Suppressor macrophage treated with lipopolysaccharide for 1 hour (primary cell): ENCODE measurements at places on chromosomes 1 and 21.

DNA sequence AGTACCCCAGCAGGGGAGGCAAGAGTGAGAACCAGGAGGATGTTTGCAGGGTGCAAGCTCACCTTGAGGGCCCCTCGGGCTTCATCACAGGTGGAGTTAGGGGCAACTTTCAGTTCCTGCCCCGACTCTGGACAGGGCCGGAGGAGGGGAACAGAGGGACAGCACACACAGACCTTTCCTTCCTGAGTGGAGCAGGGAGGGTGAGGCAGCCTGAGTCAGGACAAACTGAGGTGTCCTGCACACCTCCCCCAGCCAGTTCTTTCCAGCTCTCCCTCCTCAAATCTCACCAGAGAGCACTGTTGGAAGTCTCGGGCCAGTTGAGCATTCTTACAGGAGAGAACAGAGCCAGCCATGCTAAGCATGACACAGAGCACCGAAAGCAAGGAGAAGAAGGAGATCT is 1.5 kb downstream of the ENTREP3 start:
- no peak for DNase-seq

- DNase-seq, result no peak
Measured at GRCh38 chr1:10283318-10283984, 73.1 kb downstream of the KIF1B start.

DNA sequence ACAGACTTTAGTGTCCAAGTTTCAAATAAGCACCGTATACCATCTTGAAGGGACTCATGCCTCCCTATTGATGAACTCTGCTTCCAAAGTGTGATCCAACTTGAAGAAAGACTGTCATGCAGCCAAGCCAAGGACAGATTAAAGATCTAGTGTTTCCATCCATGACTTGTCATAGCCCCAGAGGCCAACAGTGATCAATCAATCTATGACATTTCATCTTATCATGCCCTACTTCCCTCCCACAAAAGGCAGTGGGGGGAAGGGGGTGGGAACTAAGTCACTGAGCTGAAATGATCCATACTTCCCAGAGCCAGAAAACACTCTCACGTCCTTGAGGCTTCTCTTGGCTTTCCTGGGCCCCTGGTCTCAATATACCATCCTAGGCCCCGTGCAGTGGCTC is 4.0 kb downstream of the SERPINC1 start:
- no peak for DNase-seq

- DNase-seq, result no peak
Measured at GRCh38 chr1:15174615-15174983, 21.1 kb downstream of the TMEM51 start.

- DNase-seq, result no peak
Measured at GRCh38 chr1:29050166-29050565, 73.5 kb downstream of the TMEM200B start.

DNA sequence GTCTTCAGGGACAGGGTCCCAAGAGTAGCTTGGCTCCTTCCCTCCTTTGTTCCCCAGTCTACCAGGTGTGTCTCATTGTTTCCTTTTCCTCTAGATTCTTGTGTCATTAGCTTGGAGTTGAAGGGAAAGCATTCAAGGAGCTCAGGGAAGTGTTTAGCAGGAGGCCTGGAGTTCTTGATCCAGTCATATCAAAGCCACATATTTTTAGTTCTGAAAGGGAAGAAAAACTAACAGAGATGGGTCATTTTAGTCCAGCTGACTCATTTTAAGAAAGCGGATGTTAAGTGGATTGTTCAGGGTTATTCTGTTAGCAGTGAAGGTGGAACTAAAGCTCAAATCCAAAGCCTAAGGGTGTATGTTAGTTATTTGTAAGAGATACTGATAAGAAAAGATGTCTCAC is 721 bp downstream of the C1orf54 start:
- peak; percentile 31 for DNase-seq

DNA sequence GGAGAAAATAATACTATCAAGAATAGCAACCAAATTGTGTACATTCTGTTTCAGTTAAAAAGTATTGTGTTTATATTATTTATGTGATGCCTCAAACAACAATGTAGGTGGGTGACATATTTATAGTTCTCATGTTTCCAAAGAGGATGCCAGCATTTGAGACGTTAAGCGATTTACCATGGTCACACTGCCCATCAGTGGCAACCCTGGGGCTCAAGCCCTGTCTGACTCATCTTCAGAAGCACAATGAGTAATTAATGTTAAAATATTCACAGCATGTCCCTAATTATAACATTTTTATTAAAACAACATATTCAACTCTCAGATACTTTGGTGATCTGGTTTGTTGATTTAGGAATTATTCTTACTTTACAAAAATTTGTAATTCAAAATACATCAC is 409.4 kb downstream of the BRINP3 start:
- DNase-seq, result no peak

DNA sequence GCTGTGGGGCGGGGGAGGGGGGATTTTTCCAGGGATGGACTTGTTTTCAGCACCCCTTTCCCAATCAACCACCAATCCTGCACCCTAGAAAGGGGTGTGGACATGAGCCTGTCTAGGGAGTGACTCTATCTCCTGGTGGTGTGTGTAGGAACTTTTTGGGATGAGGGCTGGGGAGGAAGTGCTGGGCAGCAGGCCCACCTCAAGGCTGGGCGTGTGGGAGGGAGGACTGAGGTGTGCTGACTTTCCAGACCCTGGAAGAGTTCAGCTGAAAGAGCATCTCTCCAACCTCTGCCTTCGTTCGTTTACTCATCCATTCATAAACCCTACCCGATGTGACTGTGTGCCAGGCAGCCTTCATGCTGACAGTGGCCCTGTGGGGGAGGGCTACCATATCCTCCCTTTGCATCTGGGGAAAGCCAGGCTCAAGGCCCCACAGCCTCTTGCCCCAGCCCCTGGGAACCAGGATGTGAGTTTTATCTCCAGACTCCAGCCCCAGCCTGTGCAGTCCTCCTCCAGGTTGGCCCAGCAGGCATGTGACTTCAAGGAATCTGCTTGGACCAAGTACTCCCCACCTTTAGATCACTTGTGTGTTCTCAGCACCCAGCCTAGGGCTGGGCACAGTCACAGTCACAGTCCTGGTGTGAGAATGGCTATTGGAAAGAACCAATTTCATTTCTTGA is 6.7 kb downstream of the KNCN start:
- no peak for DNase-seq

GRCh38 chr1:101005871-101006270 is 19.7 kb downstream of the DPH5 start:
- no peak for DNase-seq

DNA sequence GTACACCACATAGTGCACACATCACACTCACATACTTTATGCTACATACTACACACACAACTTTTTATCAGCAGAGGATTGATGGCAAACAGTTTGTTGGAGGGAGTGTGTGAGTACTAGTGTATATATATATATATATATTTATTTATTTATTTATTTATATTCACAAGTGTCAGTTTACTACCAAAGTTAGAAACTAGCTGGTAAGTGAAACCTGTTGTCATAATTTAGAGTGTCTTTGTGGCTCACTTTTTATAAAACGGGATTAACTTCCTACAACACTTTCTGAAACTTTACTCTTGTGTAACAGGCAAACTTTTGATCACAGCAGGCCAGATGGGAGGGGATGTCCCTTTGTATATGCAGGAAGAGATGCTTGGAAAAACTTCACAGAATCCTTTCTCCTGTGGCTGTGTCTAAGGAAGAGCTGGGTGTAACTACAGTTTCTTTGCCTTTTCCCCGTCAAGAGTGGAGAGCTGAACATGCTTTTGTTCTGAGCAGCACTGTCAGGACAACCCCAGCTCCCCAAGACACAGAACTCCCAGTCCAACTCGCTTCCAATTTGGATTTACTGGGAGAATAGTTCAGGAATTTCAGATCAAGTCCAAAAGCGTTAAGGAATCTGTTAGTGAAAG is 1.9 kb upstream of the SAMD13 start:
- DNase-seq, result peak; percentile 50

GRCh38 chr1:172824209-172824608 is 165.3 kb downstream of the FASLG start:
- DNase-seq, result peak; percentile 58

DNA sequence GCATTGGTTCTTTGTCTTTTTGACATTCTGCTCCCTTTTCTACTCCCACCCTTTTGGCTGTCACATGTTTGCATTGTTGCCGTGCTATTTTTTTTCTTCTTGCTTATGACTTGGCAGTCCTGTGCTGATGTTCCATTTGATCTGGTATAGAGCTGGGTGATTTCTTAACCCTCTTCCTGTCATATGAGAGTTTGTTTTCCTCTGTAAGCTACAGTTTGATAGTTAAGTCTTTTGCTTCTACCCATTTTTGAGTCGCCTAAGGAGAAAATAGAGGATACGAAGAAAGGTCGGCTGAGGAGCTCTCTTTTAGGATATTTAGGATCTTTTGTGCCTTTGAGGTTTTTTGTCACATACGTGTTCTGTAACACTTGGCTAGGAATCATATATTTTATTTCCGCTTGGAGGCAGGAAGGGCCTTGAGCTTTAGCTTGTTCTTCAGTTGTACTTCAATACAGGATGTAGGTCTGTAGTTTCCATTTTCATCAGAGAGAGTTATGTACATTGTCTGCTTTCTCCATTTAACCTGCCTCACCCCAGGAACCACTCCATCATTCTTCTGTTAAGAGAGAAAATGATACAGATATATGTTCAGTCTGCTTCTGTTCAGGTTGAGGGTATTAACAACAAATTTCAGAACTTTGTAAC is 150.7 kb downstream of the BACH1 start:
- no peak for DNase-seq

GRCh38 chr1:237759377-237759776 is 131.3 kb downstream of the ZP4 start:
- DNase-seq, result no peak

GRCh38 chr1:63624911-63625310 is 31.7 kb downstream of the PGM1 start:
- DNase-seq, result no peak

- peak; percentile 42 for DNase-seq
Measured at GRCh38 chr1:156476501-156477298, 23.9 kb downstream of the MEF2D start.

DNA sequence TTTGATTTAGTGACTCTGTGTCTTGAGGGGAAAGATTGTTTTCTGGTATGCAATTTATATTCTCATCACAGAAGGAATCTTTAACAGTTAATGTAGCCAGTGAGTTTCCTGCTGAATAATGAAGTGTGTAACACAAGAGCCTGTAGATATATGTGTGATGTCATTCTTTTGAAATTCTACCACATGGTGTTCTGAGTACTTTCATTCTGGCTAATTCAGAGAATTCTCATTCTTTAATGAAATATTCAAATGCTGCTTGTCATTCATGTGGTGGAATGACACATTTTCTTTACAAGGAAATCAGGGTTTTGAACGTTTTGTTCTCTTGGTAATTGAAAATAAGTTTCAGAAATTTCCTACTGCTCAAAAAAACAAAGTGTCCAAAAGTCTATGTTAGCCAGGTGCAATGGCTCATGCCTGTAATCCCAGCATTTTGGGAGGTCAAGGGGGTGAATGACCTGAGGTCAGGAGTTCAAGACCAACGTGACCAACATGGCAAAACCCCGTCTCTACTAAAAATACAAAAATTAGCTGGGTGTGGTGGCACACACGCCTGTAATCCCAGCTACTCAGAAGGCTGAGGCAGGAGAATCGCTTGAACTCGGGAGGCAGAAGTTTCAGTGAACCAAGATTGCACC is 79.6 kb downstream of the MAP3K21 start:
- DNase-seq, result no peak

- DNase-seq, result no peak
Measured at GRCh38 chr1:214685906-214686305, 82.9 kb downstream of the CENPF start.

DNA sequence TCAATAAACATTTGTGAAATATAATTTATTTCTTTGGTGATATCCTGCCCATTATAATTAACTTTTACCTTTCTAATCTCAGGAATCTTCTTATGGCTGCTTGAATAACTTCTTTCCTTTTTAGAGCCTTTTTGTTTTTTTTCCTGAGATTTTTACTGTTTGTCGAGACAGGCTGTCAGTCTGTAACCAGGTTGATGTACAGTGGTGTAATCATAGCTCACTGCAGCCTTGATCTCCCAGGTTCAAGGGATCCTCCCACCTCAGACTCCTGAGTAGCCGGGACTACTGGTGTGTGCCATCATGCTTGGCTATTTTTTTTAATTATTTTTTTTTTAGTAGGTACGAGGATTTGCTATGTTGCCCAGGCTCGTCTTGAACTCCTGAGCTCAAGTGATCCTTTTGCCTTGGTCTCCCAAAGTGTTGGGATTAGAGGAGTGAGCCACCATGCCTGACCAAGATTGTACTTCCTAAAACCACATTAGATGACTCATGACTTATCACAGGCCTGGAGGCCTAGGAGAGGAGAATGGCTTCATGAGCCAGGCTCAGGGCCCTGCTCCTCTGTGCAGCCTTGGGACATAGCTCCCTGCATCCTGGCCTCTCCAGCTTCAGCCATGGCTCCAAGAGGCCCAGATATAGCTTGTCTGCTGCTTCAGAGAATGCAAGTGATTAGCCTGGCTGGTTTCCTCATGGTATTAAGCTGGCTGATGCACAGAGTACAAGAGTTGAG is 48.6 kb downstream of the CTH start:
- no peak for DNase-seq

GRCh38 chr1:172537827-172538391 is 5.0 kb downstream of the SUCO start:
- no peak for DNase-seq

DNA sequence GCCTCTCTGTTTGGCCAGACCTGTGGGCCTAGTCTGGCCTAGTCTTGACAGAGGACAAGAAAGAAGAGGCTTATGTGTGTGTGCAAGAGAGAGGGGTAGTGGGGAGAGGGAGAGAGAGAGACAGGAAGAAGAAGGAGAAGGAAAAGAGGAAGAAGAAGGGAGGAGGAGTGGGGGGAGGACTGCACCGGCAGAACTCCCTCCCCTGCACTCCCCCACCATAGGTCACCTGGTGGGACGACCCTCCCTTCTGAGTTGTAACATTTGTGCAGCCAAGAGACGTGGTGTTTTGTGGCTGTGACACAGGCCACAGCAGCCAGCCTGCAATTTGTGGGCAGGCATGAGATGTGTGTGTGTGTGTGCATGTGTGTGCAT is 4.3 kb downstream of the INAVA start:
- DNase-seq, result no peak

DNA sequence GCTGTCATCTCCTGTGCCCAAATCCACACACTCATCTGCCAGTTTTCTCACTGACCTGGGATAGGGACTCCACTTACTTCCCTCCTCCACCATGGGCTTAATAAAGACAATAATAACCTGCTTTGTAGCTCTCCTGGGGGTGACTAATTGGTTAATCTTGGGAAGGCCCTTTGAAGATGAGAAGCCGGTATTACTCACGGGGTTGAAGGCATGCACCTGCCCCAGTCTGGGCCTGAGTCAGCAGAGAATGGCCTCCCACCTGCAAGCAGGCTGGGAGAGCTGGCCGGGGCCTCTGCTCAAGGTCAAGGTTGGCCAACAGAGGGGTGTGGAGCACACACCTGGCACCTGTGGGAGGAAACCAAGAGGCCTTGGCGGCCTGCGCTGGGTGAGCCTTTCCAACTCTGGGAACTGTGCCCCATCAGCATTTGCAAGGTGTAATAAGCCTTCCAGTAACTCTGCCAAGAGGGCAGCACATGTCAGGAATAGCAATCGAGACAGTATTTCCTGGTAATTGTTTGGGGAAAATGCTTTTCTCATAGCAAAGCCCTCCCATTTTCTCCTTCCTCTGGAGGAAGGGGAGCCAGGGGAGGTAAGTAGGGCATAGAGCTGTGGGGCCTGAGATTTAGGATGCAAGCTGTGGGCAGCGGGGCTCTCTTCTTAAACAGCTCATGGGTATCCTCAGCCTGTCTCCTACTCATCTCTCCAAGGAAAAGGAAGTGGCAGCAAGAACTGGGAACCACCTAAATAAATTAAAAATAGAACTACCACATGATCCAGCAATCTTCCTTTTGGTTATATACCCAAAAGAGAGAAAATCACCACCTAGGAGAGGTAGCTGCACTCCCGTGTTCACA is 49.0 kb downstream of the TOMM20 start:
- DNase-seq, result peak; percentile 86

GRCh38 chr1:41638086-41639024 is 153.9 kb upstream of the EDN2 start:
- DNase-seq, result no peak
